Neuronal stem cell (in vitro differentiated cells): ENCODE measurements at places on chromosomes 1 and 21.

- no peak for DNase-seq
These were observed 57.8 kb upstream of the CACNA1E start for GRCh38 chr1:181425566-181425965.

GRCh38 chr1:213687832-213688231, 299.9 kb upstream of the PROX1 start:
- no peak for DNase-seq

DNA sequence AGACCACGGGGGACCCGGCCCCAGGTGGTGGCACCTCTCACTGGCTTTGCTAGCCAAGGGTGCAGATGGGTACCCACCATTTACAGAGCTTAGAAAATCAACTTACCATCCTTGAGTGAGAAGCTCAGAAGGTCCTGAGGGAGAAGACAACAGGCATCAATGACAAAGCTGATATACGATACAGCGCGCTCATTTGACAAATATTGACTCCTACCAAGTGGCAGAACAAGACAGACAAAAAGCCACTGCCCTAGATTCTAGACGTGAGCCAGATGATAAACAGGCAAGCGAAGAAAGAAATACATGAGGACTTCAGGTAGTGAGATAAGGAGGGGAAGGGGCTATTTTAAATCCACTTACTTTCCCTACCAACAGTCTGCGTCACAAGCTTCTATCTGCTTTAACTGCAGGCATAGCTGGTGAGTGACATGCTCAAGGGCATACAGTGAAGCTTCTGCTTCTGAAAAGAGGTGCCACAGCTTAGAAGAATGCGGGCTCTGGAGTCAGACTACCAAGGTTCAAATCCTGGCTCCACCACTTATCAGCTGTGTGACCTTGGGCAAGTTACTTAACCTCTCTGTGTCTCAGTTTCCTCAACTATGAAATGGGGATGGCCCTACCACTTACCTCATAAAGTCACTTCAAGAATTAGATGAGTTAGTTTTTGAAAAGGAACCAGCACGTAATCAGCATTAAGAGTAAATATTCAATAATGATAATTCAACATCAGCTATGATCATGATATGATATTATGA, 29.1 kb downstream of the TMCO4 start:
- no peak for DNase-seq

- DNase-seq = no peak
These were observed 14.7 kb upstream of the GUCA2A start for GRCh38 chr1:42179275-42179674.

GRCh38 chr1:7526867-7527732, 244.0 kb upstream of the VAMP3 start:
- DNase-seq = no peak

DNA sequence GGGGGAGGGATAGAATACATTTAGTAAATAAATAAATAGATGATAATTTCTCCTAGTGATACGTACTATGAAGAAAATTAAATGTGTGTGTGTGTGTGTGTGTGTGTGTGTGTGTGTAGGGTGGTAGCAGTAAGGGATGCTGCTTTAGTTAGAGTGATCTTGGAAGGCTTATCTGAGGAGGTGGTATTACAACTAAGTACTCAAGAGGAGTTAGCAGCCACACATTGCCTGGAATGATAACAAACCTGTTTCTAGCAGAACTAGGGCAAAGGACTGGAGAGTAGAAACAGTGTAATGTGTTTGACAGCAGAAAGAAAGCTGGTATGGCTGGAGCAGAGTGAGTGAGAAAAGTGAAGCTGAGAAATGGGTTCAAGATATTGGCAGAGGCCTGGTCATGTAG, 58.3 kb upstream of the FASLG start:
- no peak for DNase-seq

GRCh38 chr1:168301664-168302320, 21.1 kb downstream of the TBX19 start:
- no peak for DNase-seq

GRCh38 chr1:151945725-151946722, 36.7 kb upstream of the THEM4 start:
- DNase-seq = peak; percentile 5

GRCh38 chr1:116231752-116232151, 120.6 kb downstream of the MAB21L3 start:
- no peak for DNase-seq

DNA sequence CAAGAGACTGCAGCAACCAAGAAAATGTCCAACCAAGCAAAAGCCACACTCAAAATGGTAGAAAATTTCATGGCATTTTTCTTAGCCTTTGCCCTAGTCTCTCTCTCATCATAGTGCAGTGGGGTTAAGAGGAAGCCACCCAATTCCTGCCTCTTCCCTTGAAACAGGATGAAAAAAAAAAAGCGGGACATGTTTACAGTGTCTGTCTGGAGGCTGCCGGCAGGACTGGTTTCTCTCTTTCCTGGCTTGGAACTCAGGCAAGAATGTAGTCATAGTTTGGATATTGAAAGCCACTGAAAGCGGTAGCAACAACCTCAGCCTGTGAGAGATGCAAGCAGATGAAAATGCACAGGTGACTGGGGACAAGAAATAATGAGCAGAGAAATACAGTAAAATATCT, 13.3 kb upstream of the TNFSF18 start:
- no peak for DNase-seq

DNA sequence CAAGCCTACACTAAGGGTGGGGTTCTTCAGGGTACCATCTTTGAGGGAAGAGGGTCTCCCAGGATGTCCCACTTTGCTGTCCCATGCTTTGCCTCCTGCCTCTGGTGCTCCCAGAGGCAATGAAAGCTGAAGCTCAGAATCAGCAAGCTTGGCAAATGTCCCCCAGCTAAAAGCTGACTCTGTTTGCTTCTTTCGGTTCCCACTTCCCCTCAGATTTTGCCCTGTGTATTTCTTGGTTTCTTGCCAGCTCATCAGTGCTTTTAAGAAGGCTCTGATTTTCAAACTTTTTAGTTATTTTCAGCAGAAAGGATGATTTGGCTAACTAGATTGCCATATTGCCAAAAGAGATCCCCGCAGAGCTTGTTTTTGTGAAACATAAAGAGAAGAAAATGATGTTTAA, 33.1 kb upstream of the COG2 start:
- DNase-seq = no peak

DNA sequence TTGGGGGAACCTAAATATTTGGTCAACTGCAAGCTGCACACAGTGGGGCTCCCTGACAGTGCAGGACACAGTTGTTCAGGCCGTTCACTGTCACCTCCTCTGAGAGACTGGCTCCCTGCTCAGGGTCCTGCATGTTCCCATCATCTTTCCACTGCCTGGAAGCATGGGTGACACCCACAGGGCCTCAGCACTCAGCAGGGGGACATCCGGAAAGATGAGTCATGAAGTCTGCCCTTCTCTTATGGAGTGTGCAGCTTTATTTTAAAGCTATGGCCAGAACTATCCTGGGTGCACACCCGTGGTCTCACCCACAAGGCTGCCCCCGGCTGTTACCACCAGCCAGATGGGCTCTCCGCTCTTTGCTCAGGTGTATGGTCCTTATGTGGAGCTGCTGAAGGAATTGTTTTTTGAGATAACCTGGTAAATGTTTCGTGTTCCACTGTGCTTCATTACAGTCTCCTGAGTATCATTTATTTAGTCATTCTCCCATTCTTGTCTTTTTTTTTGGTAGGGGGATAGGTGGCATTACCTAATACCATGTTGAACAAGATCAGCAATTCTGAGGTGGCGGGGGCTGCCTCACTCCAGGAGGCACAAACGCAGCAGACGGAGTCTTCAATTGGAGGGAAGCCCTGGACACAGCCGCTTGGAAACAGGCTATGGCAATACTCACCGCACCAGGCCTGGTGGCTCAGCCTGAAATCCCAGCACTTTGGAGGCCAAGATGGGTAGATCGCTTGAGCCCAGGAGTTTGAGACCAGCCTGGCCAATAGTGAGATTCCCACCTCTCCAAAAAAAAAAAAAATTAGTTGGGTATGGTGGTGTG, 14.3 kb downstream of the TRIM11 start:
- DNase-seq = no peak

GRCh38 chr1:181014477-181015250, 8.0 kb downstream of the STX6 start:
- DNase-seq = no peak

GRCh38 chr1:93554883-93555872, 107.3 kb downstream of the FNBP1L start:
- DNase-seq = no peak

DNA sequence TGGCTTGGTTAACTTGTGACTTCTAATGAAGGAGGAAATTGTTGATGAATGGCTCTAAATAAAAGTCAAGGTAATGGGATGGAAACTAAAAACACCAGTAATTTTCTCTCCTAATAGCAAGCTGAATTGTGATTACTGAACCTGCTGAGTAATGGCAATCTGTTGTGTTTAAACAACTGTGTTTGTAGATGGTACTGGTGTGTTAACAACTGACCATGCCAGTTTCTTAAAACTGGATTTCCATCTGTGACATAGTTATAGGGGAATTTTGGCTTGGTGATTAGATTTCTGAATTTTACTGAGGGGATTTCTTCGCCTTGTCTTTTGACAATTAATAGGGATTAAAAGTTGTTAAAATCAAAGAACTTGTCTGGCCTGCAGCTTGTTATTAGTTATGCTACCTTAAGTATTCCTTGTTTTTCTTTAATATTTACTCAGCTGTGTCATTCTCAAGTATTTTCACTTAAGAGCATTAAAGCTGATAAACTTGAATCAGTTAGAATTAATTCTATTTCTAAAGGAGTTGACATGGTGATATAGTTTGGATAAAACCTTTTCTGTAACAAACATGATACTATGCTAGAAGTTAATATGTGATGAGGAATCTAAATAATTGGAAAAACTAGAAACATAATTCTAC, 7.9 kb upstream of the ERO1B start:
- DNase-seq = no peak

DNA sequence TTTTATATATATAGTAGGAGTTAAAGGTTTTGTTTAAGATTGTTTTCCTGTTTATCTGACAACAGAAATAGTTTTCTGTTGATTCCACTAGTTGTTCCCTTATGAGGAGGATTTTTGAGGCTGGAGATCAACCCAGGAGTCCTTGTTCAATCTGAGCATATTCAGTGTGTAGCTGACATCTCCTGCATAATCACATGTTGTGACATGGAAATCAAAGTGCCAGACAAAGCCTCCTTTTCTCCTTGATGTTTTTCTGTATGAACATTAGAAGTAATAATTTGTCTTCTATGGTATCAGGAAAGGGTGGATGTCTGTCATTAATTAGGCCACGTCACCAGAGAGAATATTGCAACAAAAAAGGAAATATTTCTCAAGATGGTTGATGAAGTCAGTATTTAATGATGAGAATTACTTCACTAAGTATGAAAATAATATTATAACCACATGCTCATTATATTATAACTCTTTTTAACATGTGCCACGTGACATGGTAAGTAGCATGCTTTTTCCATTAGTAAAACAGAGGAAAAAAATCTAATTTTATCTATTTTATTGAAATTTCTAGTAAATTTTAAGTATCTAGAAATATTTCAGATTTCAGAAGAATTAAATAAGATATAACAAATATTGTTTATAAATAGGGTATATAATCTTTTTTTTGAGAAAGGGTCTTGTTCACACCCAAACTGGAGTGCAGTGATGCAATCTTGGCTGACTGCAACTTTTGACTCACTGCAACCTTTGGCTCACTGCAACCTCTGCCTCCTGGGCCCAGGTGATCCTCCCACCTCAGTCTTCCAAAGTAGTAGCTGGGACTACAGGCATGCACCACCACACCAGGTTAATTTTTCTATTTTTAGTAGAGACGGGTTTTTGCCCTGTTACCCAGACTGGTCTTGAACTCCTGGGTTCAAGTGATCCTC, 223.5 kb downstream of the HMCN1 start:
- no peak for DNase-seq

GRCh38 chr1:30472526-30472925, 250.9 kb downstream of the MATN1 start:
- DNase-seq = no peak

DNA sequence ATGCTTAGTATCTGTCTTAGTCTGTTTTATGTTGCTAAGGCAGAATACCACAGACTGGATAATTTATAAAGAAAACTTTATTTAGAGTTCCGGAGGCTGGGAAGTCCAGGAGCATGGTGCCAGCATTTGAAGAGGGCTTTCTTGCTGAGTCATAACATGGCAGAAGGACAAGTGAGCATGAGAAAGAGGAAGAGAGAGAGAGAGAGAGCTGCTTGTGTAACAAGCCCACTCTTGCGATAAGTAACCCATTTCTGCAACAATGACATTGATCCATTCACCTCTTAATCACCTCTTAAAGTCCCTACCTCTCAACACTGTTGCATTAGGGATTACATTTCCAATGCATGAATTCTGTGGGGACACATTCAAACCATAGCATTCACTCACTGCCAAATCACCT, 11.7 kb upstream of the MYOCOS start:
- DNase-seq = no peak

GRCh38 chr1:181448461-181448860, 34.9 kb upstream of the CACNA1E start:
- no peak for DNase-seq

- no peak for DNase-seq
These were observed 4.6 kb downstream of the SLC26A9 start for GRCh38 chr1:205938682-205939081.

GRCh38 chr1:11486231-11487009, 7.5 kb downstream of the DISP3 start:
- DNase-seq = no peak

GRCh38 chr1:44929531-44929930, 56.9 kb downstream of the EIF2B3 start:
- no peak for DNase-seq

GRCh38 chr1:35557118-35557610, at the start of gene KIAA0319L:
Gene KIAA0319L (minus strand): TSS chr1:35557403. CDS start chr1:35554491, 2,912 bp downstream.
- DNase-seq = no peak

DNA sequence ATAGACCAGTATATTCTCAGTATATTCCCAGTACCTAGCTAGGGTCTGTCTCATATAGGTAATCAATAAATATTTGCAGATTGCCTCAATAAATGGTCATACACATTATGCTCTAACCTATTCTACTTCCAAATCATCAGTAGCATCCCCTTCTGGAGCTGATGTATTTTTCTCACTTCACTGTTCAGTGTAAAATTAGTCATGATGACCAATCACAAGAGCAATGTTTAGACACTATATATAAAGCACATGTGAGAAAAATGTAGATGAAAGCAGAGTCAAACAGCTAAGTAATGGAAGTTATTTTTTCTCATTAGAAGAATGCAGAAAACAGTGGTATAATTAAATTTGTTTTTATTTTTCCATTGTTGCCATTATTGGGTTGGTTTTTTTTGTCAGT, 34.7 kb downstream of the EPRS1 start:
- DNase-seq = no peak

DNA sequence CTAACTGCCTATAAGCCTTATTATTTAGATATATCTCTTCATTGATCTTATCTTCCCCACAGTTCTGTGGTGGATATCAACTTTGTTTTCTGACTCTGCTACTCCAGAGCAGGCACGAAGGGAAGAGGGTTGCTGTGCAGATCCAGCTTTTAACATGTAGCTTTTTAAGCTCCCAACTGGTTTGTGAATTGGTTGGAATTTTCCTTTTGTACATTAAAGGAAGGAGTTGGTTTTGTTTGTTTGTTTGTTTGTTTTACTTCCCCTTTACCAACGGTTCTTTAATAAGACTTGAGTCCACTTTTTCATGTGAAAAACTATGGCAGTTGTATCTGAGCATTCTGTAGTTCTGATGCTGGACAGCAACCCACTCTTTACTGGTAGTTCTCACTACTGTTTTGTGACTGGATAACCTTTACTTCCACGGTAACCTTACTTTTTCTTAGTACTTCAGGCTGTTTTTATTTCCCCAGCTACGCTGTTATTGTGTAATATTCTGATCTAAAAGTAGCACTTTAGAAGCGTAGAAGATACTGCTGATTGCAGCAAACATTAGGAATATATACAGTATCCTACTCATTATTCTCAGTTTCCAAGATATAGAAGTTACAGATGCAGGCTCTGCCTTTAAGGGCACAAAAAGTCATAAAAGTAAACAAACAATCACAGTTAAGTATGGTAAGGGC, 1.6 kb downstream of the GNPAT start:
- DNase-seq = no peak
